ENCODE measurements at places on chromosomes 7 and 10. TPM values are rescaled to one million over a fixed set of nuclear protein-coding genes. Genes with fewer than 3 reads are reported as not detected.

DNA sequence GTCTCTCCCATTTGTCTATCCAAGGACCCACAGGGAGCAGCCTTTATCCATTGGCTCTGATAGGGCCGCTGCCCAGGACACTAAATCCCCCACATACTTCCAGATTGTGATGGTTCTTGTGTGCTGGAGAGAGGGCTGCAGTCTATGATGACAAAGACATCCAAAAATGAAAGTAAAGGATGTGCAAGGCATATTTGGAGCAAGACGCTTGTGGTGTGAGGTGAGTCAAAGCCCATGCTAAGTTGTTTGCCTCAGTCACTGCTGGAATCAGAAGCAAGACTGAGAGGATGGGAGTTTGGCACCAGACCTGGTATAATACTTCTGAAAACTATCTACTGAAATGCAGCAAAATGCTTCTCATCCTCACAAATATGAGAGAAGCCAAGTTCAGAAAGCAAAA, 22.7 kb downstream of the ZNF22 start:
- peaks cover 2% of the 10 kb centered on the region for H3K27me3 ChIP-seq
- no peak for DNase-seq
- H3K27ac ChIP-seq, result no peak overlapping the region
- H3K4me3 ChIP-seq, result no peak overlapping the region

GRCh38 chr7:129462420-129462819, 28.2 kb downstream of the STRIP2 start:
- DNase-seq, result no peak
- no peaks in the 10 kb centered on the region for H3K4me1 ChIP-seq

DNA sequence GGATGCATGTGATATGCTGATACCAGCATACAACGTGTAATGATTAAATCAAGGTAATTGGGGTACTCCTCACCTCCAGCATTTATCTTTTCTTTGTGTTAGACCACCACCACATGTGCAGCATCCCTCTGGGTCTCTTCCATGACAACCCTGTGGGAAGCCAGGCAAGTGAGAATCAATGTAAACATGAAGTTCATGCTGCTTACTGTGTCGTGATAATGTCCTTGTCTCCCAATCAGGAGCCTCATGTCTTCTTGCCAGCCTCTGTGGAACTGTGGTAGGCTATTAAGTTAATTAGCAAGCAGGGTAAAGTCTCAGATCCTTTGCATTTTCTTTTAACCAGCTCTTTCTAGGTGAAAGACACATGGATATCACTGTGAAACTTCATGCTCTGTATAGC, 126.7 kb downstream of the TES start:
- H3K36me3 ChIP-seq, result no peaks in the 10 kb centered on the region
- no peak for DNase-seq
- no peak overlapping the region for H3K4me3 ChIP-seq
- H3K4me1 ChIP-seq, result peaks cover 5% of the 10 kb centered on the region

The COL28A1 gene
- total RNA-seq, result not detected

The CROT gene
- 10.3 TPM for total RNA-seq

The ADCY1 gene
- 6.7 TPM for total RNA-seq

The GPC2 gene
- 2.9 TPM for total RNA-seq

The TMEM130 gene
- total RNA-seq, result not detected

Measured in activated CD8-positive, alpha-beta memory T cell treated with anti-CD3 and anti-CD28 coated beads, Interleukin-2, amount 10 ng/mL, durations not matched to agents 7 days and 5 days (primary cell).